Renal cortical epithelial cell (primary cell): ENCODE measurements at places on chromosomes 2 and 18. TPM values are rescaled to one million over a fixed set of nuclear protein-coding genes. Genes with fewer than 3 reads are reported as not detected.

DNA sequence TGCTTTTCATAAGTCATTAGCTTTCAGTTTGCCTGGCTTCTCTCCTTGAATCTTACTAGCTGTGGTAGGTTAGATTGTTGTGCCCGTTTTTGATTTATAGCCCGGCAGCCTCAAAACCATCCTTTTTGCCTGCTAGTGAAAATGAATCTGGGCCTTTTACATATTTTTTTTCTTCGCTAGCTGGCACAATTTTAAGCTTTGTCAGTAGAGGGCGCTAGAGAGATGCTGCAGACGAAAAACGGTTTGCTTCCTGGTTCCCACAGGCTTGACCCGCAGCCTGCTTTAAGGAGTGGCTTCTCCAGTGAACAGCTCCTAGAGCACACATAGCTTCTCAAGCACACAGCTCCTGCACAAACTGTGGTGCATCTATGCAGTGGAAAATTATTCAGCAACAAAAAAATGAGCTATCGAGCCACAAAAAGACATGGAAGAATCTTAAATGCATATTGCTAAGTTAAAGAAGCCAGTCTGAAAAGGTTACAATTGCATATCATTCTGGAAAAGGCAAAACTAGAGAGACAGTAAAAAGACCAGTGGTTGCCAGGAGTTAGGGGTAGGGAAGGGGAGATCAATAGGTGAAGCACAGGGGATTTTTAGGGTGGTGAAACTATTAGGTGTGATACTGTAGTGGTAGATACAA lies 47.9 kb downstream of the E2F6 start:
- DNase-seq, result no peak

POTEC gene
- total RNA-seq, result 0.52 TPM in 1 of 2 replicates, not detected in the other

DNA sequence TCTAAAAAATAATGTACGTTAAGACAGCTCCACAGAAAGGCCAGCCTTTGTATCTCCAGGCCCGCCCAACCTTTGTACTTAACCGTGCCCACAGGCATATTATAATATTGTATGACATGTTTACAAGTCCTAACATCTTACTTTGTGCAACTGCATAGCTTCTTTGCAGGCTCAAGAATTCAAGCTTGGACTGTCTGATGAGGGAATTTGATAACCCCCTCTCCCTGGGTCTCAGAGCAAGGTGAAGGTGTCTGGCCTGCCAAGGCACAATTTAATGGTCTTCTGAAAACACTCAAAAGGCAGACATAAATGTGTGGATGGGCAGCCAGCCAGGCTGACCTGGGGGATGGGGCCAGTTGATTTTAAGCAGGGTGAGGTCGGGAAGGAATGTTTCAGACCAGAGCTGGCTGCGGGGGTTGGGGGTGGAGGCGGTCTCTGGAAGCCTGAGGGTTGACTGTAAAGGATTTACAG lies 732.7 kb upstream of the FANCL start:
- peak; percentile 44 for DNase-seq

DNA sequence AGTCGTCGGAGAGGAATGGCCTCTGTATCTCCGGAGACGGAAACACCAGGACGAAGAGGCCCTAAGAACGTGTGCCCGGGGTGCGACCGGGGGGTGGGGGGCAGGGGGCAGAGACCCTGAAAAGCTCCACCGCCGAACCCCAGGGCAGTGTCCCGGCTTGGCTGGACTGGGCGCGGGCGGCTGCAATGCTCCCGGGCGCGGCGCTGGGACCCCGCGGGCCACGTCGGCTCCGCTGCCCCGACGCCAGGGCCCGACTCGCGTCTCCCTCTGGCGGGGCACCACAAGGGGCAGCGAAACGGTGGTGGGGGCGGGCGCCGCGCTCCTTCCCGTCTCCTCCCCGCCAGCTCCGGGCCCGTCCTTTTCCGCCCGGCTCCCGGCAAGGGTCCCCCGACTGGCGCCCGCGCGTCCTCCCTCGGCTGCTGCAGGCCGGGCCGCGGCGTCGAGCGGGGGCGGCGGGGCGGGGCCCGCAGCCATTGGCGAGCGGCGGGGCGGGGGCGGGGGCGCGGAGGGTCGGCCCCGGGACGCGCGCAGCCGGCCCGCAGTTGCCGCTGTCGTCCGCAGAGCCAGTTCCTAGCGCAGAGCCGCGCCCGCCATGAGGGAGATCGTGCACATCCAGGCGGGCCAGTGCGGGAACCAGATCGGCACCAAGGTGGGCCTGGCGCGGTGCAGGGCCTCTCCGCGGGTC lies at the start of gene TUBB6:
TUBB6 (plus strand) TSS at position 541 of the 685 bp plus-strand sequence; CDS start at position 593, 52 bp downstream.
- DNase-seq, result no peak

- peak; percentile 74 for DNase-seq
Measured at GRCh38 chr2:46887028-46887885, 28.3 kb downstream of the MCFD2 start.

- no peak for DNase-seq
Measured at GRCh38 chr2:241966647-241967466, 97.3 kb downstream of the RTP5 start.

MCFD2 gene
- total RNA-seq, result 90.1 and 103 TPM in 2 replicates

FEV gene
- total RNA-seq, result not detected in 2 replicates
